ENCODE measurements at places on chromosomes 5 and 9. TPM values are rescaled to one million over a fixed set of nuclear protein-coding genes. Genes with fewer than 3 reads are reported as not detected.

Gene GRIN1
- not detected for total RNA-seq

Gene GMCL2
- not detected for total RNA-seq

Gene PKD2L2
- total RNA-seq, result not detected

- no peak overlapping the region for H3K4me3 ChIP-seq
- no peak for DNase-seq
- no peak overlapping the region for H3K27ac ChIP-seq
- H3K36me3 ChIP-seq, result no peaks in the 10 kb centered on the region
These were observed 392.0 kb upstream of the SGCD start for GRCh38 chr5:155934964-155935363.

DNA sequence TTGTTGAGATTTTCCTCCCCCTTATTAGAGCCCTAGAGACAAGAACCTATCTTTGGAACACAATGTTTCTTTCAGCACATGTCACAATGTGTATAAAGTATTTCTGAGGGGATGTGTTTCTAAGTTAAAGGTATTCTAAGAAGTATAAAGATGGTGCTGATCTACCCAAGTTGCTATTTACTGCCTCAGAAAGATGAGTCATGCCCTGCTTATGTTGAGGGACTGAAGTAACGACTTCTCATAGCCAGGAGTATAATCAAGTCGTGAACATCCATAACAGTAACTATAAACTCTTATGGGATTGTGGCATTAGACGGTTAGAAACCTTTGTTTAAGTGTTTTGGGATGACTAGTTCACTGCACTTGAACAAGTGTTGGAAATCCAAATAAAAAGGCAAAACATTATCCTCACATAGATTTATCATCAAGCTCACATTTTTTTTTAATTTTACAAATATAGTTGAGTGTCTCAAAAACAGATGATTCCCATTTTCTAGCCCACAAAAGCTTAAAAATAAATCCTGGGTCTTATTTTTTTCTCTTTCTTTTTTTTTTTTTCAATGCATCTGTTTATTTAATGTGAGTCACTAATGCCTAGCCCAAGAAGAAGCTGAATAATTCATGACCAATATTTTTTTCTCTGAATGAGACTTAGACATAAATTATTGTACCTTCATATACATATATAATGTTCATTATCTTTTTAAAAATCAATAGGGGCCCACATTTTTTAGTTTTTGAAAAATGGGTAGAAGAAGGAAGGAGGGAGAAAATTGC lies 12.2 kb upstream of the TMEM252 start:
- no peaks in the 10 kb centered on the region for H3K4me1 ChIP-seq
- H3K36me3 ChIP-seq, result no peaks in the 10 kb centered on the region
- no peaks in the 10 kb centered on the region for H3K27me3 ChIP-seq
- no peak overlapping the region for H3K27ac ChIP-seq

- no peak overlapping the region for H3K4me3 ChIP-seq
- no peaks in the 10 kb centered on the region for H3K4me1 ChIP-seq
- H3K36me3 ChIP-seq, result no peaks in the 10 kb centered on the region
- no peaks in the 10 kb centered on the region for H3K27me3 ChIP-seq
- no peak overlapping the region for H3K27ac ChIP-seq
These were observed 286.9 kb upstream of the ATP10B start for GRCh38 chr5:161138751-161139455.
